ENCODE measurements at places on chromosomes 3 and 15.

DNA sequence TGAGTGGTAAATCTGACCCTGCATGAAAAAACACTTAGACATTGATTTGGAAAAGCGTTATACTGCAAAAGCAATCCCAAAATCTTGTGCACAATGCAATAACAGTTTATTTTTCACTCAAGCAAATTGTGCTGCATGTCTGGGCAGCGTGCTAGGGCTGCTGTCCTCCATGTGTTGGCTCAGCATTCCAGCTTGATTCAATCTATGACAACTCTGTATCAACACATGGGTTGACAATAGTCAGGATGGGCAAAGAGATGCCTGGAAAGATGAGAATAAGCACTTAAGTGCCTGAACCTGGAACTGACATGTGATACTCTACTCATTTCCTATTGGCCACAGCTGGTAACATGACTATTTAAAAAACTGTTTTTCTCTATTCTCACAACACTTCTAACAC is 51.8 kb downstream of the DUT start:
- DNase-seq: no peak

GRCh38 chr3:121552379-121552778 is 6.6 kb upstream of the POLQ start:
- DNase-seq: no peak

DNA sequence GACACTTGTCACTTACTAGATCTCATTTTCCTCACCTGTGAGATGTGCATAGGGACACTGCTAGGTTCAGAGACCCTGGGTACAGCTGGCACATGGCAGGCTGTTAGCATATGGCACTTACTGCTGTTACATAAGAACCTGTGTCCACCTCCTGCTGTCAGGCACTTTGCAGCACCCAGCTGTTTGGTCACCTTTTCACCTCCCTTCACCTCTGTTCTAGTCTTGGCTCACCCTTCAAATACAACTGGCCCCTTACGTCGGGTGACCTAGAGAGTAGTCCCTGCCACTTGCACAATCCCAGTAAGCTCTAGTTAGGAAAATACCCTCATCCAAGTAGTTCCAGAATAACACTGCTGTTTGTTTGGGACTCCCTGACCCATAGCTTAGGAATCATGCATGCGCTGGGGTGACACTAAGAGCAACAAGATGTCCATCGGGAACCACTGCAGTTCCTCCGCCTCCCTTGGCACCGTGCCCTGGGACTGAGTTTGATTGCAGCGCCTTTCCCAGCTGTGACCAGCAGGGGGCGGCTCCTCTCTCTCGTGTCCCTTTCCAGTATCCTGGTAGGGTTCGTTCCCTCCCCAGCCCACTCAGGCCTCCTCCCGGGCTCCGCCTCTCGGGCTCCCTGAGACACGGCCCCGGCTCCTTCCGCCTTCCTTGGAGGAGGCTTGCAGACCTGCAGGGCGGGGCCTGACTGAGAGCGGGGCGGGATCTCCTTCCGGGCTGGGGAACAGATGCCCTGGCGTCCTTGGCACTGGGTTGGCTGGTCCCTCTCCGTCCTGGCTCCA is 78.6 kb downstream of the ABHD5 start:
- peak; percentile 61 for DNase-seq

DNA sequence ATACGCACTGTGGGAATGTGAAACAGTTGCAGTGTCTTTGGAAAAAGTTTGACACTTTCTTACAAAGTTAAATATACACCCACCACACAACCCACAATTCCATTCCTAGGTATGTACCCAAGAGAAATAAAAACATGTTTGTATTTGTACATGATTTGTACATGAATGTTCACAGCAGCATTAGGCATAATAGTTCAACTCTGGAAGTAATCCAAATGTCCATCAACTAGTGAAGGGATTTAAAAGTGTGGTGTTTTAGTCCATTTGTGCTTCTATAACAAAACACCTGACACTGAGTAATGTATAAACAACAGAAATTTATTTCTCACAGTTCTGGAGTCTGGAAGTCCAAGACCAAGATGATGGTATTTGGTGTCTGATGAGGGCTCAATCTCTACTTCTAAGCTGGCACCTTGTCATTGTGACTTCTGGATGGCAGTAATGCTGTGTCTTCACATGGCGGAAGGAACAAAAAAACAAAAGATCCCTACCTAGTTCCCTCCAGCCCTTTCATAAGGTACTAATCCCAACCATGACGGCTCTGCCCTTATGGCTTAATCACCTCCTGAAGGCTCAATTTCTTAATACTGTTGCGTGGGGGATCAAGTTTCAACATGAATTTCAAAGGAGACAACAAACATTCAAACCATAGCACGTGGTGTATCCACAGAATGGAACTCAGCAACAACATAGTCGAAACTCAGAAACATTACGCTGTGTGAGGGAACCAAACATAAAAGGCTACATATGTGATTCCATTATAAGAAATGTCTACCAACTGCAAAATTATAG is 120.5 kb downstream of the AQP9 start:
- DNase-seq: no peak

DNA sequence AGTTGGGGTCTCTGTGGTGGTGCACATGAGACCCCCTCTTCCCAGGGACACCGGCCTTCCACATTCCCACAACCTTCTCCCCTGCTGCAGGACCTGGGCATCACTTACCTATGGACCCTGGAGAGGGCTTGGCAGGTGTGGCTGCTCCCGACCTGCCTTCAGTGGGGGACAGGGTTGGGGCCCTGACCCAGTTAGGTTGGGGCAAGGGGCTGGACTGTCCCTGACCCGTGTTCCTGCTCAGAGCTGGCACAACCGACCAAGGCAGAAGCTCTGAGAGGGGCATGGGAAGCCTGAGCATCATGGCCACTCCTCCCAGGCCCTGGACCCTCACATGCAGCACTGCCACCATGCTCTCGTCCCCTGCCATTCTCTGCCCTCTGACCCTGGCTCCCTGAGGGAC is 6.1 kb downstream of the NBEAL2 start:
- peak; percentile 6 for DNase-seq

DNA sequence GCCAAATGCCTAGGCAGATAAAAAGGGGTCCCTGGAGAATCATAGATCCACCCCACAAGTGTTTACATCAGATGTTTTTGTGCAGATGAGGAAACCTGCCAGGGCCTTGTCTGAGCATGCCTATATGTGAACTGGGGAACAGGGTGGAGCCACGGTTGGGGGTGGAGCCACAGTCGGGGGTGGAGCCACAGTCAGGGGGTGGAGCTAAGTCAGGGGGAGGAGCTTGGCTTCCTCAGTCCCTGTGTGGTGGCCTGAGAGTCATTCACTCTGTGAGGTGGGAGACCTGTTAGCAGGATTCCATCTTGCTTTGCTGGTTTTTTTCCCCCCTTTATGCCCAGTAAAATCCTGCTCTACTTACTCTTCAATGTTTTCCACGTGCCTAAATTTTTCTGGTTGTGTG is 57.8 kb upstream of the TGFBR2 start:
- no peak for DNase-seq

DNA sequence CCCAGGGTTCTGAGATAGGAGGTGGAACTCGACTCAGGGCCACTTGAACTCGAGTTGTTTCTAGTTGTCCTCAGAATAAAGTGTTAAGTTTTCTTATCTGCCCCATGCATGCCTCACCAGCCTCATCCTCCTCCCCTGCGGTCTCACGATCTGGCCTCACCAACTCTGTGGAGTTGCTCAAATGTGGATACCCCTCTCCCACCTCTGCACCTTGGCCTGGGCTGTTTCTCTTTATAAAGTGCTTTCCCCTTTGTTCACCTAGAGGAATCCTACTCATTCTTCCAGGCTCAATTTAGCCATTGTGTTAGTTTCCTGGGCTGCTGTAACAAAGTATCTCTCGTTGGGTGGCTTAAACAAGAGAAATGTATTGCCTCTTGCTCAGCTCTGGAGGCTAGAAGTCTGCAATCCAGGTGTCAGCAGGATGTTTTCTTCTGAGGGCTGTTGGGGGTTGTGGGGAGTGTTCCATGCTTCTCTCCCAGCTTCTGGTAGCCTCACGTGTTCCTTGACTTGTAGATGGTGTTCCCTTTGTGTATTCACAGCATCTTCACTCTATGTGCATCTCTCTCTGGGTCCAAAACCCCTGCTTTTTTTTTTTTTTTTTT is 100.7 kb downstream of the MEX3B start:
- no peak for DNase-seq

- no peak for DNase-seq
These were observed 1.2 kb downstream of the CPLX3 start for GRCh38 chr15:74827614-74828013.

DNA sequence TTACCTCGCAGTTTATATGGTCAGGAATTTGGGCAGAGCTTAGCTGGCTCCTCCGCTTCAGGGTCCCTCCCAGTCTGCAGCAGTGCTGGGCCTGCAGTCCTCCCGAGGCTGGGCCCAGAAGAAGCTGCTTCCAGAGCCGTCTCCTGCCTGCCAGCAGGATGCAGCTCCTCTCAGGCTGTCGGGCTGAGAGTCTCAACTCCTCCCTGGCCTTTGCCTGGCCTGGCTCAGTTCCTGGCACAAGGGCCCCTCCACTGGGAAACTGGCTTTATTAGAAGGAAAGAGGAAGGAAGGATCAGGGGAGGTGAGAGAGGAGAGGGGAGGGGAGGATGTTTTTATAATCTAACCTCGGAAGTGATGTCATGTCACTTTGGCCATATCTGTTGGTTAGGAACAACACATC is 72.8 kb downstream of the GABRG3 start:
- no peak for DNase-seq

GRCh38 chr3:127421943-127422662 is 134.3 kb upstream of the PRR20G start:
- no peak for DNase-seq

GRCh38 chr15:29638781-29639180 is 183.5 kb downstream of the TJP1 start:
- no peak for DNase-seq

- DNase-seq: no peak
These were observed 170.9 kb downstream of the EPHB1 start for GRCh38 chr3:134965865-134966481.

DNA sequence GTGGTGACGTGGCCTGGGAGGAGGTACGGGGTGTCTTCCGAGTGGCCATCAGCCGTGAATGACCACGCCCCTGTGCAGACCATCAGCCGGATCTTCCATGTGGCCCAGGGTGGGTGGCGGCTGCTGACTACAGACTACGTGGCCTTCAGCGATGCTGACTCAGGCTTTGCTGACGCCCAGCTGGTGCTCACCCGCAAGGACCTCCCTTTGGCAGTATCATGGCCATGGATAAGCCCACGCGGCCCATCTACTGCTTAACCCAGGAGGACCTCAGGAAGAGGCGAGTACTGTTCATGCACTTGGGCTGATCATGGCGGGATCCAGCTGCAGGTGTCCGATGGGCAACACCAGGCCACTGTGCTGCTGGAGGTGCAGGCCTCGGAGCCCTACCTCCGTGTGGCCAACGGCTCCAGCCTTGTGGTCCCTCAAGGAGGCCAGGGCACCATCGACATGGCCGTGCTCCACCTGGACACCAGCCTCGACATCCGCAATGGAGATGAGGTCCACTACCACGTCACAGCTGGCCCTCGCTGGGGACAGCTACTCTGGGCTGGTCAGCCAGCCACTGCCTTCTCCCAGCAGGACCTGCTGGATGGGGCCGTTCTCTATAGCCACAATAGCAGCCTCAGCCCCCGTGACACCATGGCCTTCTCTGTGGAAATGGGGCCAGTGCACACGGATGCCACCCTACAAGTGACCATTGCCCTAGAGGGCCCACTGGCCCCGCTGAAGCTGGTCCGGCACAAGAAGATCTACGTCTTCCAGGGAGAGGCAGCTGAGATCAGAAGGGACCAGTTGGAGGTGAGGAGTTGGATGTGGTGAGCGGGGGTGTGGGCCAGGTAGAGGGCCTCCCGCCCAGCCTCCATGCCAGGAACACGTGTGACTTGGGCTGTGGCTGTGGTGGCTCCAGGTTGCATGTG is 178.4 kb downstream of the TBC1D2B start:
- DNase-seq: no peak

- DNase-seq: no peak
These were observed 104.2 kb downstream of the OXSM start for GRCh38 chr3:25894101-25894500.
